ENCODE measurements at places on chromosomes 4 and X.

DNA sequence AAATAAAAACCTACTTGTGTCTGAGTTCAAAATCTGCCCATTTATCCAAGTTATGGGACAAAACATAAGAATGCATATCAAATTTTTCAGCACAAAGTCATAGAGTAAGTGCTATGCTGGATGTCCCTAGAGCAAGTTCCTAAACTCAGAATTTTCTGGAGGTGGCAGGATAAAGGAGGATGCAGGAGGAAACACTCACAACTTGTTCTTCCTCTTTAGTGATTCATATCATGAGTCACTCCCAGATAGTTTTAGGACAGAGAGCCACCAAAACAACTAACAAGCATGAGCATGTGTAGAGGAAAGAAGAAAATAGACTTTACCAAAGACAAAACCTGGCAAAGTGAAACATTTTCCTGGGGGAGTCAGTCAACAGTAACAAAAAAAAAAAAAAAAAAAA lies 302.7 kb downstream of the KCTD8 start:
- no peak for DNase-seq

DNA sequence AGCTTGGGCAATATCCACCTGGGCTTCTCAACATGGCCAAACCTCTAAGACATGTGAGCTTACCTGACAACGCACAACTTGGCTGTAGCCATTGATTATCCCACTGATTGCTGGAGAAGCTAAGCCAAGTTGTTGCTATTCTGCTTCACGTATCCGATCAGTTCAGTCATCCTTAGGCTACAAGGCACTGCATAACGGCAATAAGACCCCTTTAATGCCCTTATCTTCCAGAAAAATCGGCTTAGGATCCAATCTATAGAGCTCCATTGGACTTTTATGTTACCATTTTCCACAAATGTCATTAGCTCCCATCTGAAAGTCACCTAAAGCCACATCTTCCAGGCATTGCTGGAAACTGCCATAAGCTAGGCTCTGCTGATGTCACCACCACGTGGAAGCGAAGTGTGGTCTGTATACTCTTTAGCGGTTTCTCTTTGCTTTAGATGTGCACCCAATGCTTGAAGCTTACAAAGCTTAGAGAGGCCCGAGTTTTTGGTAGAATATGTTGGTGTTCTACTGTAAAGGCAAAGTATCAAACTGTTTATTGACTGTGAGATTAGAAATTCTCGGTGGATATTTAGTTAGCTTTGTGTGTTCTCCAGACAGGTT lies 163.1 kb downstream of the CPE start:
- DNase-seq, result no peak

DNA sequence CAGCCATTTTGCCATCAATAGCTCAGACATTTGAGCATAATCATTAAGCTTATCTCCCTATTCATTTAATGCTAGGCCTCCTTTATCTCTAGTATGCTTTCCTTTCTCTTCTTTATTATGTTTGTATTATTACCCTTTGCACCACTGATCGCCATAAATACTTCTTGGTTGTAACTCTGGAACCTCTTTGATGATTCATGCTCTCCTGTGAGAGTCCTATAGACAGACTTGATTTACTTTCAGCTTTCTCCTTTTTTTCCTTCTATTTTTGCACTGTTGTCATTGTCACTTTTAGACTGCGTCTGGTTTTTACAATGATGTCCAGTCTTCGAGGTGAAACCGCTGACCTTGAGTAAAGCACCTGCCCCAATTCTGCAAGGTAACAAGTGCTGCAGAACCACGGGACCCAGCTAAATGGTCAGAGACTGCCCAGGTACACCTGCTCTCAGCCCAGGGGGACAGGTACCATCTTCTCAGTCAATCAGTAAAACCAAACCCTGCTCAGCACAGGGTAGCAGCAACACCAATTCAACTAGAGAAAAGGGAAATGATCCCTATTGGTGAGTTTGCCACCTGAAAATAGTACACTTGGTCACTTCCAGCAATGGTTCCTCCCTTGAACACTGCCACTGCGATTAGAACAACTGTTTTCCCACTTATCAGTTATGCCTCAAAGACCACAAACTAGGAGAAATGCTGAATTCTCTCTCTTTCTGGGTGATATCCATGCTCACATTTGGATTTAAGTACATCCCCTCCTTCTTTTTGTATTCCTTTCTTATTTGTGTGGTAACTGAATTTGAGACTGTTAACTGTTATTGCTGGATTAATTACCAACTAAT lies 125.1 kb downstream of the MAML3 start:
- no peak for DNase-seq

DNA sequence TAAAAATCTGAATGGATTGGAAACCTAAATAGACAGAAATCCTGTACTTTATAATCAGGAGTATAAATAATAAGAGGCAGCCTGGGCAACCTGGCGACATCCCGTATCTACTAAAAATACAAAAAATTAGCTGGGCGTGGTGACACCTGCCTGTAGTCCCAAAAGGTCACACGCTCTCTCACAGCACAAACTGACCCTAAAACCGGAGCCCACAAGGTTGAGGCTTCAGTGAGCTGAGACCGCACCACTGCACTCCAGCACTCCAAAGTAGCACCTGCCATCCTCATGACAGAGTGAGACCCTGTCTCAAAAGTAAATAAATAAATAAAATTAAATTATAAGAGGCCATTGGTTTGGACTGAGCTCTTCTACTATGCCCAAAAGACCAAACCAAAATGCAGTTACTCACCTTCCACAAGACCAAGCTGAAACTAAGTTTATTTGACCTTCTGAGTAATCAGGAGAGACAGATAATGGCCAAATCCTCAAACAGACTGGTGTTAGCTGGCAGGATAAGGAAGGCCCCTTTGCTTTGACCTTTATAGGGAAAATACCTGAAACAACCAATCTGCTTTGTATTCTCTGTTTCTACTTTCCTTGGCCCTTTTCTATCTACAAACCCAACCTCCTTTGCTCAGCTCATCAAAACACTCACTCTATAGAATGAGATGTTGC lies 3.2 kb upstream of the GRSF1 start:
- no peak for DNase-seq

- no peak for DNase-seq
These were observed 209.8 kb upstream of the NOCT start for GRCh38 chr4:138805736-138806135.

- peak; percentile 43 for DNase-seq
These were observed 6.9 kb downstream of the PJA1 start for GRCh38 chrX:69158166-69158980.

- DNase-seq, result no peak
These were observed 32.9 kb downstream of the STIM2 start for GRCh38 chr4:26893491-26893890.

Data from HuH-7 (cell line).